Fibroblast of mammary gland (primary cell): ENCODE measurements at places on chromosomes 3 and 15.

- peak; percentile 17 for DNase-seq
These were observed 14.6 kb upstream of the PLA2G4E start for GRCh38 chr15:42035435-42035761.

- peak; percentile 88 for DNase-seq
These were observed 13.1 kb downstream of the FBXL22 start for GRCh38 chr15:63610209-63610841.

DNA sequence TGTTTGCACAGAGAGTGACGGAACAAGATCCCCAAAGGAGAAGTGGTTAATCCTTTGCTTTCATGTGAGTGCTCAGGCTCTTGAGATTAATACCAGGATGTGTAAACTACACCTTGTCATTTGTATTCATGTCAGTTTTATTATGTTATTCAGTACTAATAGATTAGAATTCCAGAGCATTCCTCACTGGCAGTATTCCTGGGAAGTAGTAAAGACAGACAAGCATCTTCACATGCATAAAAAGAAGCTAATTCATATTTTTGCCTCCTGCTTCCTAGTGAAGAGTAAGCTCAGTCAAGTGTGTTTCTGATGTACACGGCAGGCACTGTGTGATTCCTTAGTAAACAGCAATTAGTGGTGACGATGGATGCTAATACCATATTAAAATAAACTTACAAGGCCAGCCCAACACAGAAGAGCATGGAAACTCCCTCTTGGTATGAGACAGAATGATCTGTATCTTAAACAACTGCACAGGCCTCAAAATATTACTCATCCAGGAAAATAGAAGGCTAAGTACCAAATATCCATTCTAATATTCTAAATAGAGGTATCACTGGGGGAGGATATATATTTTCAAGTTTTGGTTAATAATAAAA lies 336.8 kb upstream of the MCTP2 start:
- DNase-seq: no peak

- peak; percentile 19 for DNase-seq
These were observed 500 bp downstream of the PARP6 start for GRCh38 chr15:72271895-72272212.

DNA sequence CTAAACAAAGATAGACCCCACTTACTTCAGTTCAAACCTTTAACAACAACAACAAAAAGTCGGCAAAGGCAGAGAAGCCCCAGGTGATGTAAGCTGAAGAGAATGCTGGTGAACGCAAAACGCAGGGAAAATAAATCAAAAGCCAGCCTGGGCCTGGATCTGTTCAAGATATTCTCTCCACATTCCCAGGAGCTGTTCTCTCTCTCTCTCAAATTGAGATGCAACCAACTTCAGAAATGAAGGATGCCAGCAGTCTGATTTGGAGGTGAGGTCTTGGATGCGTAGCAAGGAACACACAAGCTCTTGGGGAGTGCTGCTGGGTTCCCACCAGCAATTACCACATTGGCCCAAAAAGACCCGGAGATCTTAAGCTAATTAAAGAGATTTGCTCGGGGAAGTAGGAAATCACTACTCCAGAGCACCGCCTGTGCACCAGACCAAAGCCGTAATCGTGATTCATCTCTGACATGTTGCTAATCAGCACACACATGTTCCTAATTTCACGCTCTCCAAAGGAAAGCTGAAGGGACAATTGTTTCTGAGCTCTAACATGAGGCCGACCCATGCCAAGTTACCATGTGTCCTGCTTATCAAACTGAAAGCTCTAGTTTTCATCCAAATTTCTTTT lies 37.1 kb downstream of the IL17RD start:
- peak; percentile 94 for DNase-seq

- no peak for DNase-seq
These were observed 25.9 kb downstream of the SLITRK3 start for GRCh38 chr3:165170236-165170635.

- DNase-seq: no peak
These were observed 42.8 kb downstream of the GRIP2 start for GRCh38 chr3:14497321-14497720.

DNA sequence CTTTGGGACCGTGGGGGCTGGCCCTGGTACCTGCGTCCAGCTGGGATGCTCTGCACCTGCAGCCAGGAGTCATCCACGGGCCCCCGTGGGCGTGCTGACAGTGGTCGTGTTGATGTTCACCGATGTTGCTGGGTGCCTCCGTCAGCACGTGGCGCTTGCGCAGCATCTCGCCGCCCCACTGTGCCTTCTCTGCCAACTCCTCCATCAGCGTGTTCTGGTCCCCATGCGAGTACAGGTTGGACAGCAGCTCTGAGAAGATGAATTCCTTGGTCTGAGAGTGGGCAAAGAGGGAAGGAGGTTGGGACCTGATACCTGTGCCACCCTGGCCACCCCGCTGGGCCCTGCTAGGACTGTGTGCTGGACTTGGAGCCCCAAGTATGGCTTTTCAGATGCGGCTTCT lies 61.4 kb downstream of the ADAMTS7 start:
- no peak for DNase-seq

DNA sequence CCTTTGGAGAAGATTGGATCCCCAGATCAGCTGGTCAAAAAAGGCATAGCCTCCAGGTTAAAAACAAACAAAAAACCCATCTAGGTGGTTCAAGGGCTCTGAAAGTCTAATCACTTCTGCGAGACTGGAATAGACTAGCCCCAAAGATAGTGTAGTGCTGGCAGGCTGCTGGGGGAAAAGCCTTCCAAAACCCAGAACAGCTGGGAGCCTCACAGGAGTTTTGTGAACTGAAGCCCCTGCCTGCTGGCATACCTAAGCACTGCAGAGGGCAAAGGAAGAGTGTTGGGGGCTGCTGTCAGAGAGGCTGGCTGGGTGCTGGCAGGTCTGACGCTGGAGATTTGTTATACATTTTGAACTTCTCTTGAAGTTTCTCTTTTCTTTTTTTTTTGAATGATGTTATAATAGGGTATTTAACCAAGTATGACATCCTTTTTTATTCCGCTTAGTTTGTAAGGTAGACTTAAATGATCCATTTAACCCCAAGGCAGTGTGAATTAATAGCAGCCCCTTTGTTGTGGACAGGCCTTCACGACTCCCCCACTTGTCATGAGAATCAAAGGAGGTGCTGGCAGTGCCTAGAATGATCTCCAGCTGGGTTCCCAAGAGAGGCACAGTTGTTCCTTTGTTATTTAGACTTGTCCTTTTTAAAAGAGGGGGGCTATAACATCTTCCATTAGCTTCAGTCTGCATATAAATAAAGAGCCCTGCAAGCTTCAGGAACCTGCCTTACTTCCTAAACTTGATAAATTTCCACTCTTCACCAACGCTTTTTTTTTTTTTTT lies 53.9 kb downstream of the CRTC3 start:
- no peak for DNase-seq

DNA sequence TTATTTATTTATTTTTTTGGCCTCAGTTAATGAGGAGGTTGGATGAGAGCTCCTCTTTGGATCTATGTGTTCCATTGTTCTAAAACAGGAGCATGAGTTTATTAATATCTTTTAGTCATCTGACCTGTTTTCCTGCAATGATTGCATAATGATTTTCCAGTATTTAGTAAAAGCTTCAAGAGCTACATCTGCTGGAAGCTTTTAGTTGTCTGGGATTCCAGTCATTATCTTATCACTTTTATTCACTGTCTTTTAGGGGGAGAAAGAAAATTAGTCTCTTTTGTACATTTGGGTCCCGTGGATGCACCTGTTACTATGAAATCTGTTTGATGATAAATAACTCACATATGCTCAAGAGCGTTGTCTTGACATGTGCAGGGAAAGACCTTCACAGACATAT lies 1270.0 kb downstream of the ROBO1 start:
- DNase-seq: no peak

DNA sequence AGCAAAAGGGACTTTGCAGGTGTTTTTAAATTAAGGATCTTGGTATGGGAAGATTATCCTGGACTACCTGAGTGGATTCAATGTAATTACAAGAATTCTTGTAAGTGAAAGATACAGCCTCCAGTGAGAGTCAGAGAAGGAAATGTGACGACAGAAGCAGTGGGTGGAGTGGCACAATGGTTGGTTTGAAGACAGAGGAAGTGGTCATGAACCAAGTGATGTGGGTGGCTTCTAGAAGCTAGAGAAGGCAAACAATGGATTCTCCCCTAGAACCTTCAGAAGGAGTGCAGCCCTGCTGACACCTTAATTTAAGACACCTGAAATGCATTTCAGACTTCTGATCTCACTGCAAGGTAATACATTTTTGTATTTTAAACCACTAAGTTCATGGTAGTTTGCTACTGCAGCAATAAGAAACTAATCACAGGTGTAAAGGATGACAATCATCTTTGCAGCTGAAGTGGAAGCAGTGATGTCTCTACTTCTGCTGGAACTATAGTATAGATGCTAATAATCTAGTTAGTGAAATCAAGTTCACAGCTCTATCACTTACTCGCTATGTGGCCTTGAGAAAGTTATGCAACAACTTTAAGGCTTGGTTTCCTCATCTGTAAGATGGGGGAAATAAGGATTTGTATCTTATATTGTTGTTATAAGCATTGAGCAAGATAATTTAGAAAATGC lies 403.4 kb upstream of the SUCLG2 start:
- DNase-seq: no peak
